D341Med (cell line): ENCODE measurements at places on chromosomes 3 and 15.

DNA sequence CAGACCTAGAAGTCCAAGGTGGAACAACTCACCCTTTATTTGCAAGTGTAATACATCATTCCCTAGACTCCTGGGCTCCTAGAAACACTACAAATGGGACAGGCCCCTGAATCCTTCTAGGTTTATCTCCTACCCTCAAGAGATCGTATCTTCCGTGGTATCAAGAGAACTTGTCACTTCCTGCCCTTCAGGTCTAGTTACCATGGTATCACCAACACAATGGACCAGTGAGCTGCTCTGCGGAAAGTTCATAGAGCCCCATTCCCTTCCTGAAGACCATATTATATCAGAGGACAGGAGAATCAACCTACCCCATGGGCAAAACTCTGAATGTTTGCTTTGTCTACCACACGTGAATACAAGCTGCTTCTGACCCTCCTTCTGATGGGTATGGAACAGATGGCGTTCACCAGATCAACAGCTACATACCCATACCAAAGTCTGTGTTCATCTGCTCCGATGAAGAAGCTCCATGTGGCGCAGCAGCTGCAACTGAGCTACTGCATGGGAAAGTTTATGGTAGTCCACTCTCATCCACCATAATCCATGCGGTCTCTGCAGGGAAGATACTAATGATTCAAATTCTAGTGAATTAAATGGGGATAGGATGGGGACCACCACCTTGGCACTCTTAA, 84.6 kb upstream of the KLF13 start:
- DNase-seq = peak; percentile 10

GRCh38 chr3:178517665-178518334, 18.4 kb upstream of the KCNMB2 start:
- DNase-seq = no peak

DNA sequence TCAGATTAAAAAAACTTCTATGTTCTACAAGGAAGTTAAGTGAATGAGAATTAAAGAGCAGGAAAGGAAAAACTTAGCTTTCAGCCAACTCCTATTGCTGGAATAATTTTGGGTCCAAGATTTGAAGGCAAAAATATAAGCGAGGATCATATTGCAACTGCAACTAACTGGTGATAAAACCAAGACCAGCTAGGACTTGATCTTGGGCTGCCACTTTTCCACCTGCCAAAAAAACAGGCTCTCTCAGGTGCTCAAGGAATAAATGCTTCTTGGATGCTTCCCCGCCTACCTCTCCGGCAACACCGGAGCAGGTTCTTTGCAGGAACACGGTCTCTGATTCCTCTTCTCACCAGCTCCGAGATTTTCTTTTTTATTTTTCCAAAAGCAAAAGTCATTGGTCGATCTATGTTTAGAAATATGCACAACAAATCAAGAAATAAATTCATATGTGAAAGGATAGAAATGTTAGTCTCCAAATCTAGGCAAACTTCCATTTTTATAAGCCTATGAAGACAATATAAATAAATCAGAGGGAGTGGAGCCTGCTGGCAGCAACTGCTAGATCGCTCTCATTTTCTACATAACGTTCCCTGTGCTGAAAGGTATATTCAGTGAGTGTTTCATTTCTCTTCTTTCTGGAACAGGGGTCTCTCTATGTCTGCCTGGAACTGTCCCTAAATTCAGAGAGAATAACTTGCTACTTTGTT, 241.9 kb downstream of the NTRK3 start:
- DNase-seq = no peak

DNA sequence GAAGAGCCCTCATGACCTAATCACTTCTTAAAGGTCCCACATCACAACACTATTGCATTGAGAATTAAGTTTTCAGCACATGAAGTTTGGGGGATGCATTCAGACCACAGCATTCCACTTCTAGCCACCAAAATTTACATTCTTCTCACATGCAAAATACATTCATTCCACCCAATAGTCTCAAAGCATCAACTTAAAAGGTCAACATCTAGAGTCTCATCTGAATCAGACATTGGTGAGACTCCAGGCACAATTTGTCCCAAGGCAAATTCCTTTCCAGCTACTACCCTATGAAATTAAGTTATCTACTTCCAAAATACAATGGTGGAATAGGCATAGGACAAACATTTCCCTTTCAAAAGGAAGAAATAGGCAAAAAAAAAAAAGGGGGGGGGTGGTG, 64.9 kb downstream of the PLSCR2 start:
- DNase-seq = no peak

GRCh38 chr15:88982304-88982945, 69.2 kb upstream of the MFGE8 start:
- DNase-seq = no peak

DNA sequence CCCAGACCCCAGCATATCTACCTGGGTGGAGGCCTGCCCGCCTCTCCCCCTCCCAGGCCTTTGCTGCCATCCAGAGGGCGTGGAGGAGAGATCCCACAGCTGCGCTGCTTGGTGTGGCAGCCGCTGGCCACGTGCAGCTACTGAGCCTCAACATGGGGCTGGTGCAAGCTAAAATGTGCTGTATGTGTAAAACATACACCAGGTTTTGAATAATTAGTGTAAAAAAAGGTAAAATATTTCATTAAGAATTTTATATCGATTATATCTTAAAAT, 95.8 kb downstream of the SEC22A start:
- peak; percentile 72 for DNase-seq

DNA sequence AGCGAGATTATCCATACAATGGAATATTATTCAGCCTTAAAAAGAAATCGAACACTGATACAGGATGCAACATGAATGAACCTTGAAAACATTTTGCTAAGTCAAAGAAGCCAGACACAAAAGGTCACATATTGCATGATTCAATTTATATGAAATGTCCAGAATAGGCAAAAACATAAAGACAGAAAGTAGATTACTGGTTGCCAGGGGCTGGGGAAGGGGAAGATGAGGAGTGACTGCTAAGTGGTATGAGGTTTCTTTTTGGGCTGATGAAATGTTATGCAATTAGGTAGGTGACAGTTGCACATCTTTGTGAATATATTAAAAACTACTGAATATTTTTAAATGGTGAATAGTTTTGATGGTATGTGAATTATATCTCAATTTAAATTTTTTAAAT, 38.3 kb downstream of the LRRFIP2 start:
- DNase-seq = no peak

- peak; percentile 70 for DNase-seq
These were observed 225.9 kb upstream of the C2CD4B start for GRCh38 chr15:62390791-62391640.

DNA sequence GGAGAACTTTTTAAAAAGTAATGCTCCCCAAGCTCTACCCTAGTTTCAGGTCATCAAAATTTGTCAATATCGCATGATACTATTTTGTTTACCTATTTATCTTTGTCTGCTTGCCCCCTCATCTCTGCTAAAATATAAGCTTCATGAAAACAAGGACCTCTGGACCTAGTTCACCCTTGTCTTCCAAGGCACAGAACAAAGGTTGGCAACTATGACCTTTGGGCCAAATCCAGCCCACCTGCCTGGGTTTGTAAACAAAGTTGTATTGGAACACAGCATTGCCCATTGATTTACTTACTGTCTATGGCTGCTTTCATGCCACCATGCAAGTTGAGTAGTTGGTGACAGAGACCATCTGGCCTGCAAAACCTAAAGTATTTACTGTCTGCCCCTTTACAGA, 462.2 kb upstream of the SUCLG2 start:
- no peak for DNase-seq

- DNase-seq = no peak
These were observed 193.8 kb downstream of the RORA start for GRCh38 chr15:61035311-61035710.

- DNase-seq = no peak
These were observed 151.4 kb downstream of the FBLN2 start for GRCh38 chr3:13700362-13700761.

DNA sequence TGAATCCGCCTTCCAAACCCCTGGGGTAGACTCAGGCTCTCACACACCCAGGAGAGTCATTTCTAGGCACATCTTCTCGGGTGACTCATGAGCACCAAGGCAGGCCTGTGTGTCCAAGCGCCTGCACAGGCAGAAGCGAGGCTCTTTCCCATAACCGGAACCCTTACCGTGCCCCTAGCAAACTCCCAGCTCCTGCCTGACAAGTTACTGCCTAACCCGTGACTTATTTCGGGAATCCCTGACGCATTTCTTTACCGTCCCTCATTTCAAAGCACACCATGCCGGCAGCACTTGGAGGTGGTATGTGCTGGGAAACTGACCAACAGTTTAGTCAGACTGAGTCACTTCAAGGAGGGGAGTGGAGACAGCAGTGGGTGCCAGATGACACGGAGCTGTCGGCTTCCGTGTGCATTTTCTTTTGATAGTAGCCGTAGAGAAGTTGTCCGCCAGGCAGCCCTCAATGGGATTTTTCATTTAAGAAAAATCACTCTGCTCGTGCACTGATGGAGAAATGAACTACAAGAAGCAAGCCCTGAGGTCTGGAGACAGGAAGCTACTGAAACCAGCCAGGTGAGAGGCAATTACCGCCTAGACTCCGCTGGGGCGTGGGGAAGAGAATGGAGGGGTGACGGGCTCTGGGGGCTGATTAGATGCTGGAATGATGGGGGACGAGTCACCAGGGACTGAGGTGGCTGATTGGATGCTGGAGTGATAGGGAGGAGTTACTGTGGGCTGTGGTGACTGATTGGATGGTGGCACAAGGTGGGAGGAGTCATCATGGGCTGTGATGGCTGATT, 17.3 kb upstream of the HRH1 start:
- DNase-seq = no peak

GRCh38 chr15:81562986-81563385, 189.0 kb upstream of the TMC3 start:
- DNase-seq = no peak

DNA sequence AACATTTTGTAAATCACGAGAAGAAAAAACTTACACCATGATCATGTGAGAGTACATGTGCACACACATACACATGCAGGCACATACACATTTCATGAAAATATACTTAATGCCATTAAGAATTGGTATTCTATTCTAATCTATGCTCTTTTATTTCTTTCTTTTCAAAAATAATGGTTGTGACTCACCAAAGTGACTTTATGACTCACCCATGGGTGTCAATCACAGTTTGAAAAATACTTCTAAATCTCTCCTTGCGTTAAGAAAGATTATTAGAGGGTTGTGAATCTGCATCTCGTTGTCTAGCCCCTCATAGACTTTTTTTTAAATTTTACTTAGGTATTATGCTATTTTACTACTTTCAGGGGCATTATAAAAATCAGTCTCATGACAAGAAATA, 254.2 kb downstream of the TUSC7 start:
- DNase-seq = no peak

DNA sequence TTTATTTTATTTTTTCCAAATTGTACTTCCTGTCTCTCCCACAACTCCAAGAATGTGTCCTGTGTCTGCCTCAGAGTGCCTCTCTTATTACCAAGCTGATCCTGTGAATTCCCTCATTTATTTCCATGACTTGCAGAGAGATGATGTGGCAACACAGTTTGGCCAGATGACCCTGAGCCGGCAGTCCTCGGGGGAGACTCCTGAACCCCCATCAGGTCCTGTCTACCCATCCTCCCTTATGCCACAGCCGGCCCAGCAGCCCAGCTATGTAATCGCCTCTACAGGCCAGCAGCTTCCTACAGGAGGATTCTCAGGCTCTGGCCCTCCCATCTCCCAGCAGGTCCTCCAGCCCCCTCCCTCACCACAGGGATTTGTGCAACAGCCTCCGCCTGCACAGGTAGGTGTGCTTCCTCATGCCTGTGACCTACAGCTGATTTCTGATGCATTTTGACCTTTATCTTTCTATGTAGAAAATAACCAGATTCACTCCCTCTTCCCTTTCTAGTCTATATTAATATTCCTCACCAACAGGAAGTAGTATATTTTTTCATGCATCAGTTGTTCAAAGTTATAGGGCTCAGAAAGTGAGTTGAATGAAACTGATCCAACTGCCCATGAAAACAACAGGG, 100.0 kb downstream of the ARPP21 start:
- DNase-seq = no peak

DNA sequence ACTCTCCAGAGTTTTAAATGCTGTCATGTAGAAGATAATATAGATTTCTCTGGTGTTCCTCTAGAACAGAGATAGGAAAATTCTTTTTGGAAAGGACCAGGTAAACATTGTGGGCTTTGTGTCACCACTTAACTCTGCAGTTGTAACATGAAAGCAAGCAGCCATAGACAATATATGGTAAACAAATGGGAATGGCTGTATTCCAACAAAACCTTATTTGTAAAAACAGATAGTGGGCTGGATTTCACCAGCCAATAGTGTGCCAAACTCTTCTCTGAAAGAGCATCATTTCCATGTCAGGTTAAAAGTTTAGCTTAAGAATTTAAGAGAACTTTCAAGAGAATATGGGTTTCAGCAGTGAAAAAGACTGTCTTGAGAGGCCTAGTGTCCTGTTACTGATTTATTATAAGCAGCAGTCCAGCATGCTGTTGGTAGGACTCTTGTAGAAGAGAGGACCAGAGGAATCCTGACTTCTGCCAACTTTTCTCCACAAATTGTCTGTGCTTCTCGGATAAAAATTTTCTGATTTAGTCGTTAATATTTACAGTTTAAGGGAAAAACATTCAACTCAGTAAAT, 107.7 kb downstream of the TCF12 start:
- no peak for DNase-seq

GRCh38 chr3:10594915-10595314, 89.5 kb upstream of the ATP2B2 start:
- no peak for DNase-seq

DNA sequence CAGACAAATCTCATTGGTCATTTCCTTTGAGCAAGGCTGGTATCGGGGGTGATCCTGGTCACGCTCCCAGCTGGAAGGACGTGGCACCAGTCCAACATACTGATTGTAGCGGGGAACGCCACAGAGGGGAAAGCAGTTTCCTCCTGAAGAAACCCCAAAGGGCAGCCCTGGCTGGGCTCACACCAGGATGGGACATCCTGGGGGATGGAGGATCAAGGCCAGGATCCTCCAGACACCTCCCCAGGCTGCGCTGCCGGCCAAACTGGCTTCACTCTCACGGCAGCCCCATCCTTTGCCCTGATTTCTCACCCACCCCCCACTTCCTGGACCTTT, 36.6 kb downstream of the MUC20 start:
- no peak for DNase-seq

DNA sequence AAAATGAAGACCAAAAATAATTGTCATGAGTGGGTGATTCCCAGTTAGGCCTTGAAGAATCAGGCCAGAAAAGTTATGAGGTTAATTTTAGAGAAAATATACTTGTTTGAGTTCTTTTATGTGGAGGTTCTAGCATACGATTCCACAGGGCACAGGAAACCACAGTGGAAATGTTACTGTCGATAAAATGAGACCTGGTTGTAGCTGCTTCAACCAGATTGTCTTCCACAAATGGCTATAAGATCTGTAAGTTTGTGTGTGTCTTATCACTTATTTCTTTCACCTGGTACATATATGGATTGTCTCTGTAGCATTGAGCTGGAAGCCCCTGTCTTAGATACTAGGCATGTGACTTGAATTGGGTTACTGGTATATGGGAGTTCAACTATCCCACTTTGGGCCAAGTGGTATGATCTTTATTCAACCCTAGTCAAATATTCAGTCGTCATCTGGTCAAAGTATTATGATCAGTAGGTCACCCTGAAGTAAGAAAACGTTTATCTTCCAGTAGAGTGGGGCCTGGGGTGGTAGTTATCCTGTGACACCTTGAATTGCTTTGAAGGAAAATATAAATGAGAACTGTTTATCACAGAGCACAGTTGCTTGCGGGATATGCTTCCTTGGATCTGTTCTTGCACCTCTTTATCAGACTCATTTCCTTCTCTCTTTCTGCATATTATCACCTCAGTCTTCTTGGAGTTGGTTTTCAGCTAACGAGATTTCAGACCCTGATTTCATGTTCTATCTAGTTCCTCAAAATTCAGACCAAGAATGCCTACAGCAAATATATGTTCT, 21.5 kb upstream of the ZNF609 start:
- DNase-seq = no peak

- no peak for DNase-seq
These were observed 262.0 kb upstream of the RARB start for GRCh38 chr3:25166016-25166415.
